ENCODE measurements at places on chromosomes 3 and 15.

DNA sequence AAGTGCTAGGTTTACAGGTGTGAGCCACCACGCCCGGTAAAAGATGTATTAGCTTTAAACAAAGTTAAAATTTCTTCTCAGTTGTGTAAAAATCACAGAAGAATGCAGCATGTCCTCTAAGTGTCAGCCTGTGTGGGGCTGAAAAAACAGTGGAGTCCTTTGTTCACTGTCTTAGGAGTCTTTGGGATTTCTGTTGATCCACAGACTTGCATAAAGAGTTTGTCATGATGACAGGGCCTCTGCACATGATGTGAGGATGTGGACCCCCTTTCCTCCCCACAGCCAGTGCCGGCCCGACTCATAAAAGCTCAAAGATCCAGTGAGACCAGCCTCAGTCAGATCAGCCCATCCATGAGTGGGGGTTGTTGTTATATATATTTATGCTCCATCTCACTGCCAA lies 49.0 kb upstream of the GOLGA8J start:
- no peak for DNase-seq

DNA sequence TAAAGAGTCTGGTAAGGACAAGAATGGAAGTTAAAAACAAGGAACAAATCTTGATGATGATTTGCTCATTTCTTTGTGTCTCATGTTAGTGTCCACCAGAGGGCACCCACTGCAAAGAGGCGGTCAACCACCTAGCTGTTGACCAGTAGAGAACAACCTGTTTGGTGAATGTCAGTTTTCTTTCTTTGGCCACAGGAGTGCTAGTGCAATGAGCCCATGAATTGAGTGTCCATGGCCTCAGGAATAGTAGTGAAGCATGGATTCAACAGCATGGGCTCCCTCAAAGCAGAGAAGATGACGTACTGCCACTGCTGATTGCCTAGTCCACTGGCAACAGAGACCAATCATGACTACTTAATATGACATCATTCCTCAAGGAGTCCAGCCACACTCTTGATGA lies 10.7 kb upstream of the CNTN6 start:
- DNase-seq, result peak; percentile 64

DNA sequence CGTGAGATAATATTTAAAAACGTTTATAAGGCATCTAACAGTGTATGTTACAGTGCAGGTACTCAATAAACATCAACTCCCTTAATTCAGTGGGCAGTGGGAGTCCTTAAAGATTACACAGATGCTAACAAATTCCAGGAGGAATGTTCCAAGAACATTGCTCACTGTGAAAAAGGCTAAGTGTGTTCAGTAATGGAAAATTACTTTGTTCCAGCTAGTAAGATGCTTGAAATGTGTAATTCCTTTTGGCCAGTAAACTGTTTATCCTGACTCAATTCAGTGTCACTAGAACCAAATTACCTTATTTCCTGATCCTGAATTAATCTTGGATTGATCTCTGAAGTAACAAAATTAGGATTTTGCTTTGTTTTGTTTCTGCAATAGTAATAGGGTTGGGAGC lies 54.2 kb upstream of the SEMA6D start:
- DNase-seq, result no peak

- no peak for DNase-seq
These were observed 130.2 kb downstream of the SSR3 start for GRCh38 chr3:156424758-156425157.

GRCh38 chr15:42457445-42458442 lies 33.2 kb downstream of the ZNF106 start:
- DNase-seq, result peak; percentile 90

- no peak for DNase-seq
These were observed 42.2 kb downstream of the TBC1D2B start for GRCh38 chr15:78035321-78035751.

DNA sequence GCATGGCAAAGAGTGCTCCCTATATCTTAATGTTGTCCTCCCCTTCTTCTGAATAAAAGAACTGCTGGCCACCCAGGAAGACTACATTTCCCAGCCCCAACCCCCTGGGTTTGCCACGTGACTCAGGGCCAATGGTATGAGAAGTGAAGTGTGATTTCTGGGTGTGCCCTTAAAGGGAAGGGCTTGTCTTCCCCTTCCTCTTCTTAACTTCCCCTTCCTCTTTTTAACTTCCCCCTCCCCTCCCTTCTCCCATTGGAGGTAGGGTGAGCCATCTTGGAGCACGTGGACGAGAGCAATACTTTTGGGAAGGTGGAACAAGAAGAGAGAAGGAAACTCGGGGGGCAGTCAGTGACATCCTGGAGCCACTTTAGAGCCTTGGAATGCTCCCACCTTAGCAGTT lies 6.8 kb upstream of the KBTBD12 start:
- no peak for DNase-seq

DNA sequence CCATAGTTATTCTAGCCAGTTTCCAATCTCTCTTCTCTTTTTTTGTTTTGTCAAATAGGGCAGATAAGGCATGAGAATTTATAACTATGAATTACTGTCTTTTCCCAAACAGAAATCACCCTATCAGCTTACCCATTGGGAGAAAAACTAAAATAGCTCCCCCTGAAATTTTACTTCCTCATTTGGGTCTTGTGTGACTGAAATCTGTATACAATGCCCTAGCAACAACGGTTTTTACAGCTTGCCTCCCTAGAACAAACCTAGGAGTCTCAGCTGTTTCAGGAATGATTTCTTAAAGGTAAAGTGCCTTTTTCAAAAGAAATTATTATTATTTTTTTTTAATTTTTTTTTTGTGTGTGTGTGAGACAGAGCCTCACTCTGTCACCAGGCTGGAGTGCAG lies 56.8 kb downstream of the CD86 start:
- no peak for DNase-seq

- no peak for DNase-seq
These were observed 247.9 kb downstream of the SATB1 start for GRCh38 chr3:18177271-18177670.

DNA sequence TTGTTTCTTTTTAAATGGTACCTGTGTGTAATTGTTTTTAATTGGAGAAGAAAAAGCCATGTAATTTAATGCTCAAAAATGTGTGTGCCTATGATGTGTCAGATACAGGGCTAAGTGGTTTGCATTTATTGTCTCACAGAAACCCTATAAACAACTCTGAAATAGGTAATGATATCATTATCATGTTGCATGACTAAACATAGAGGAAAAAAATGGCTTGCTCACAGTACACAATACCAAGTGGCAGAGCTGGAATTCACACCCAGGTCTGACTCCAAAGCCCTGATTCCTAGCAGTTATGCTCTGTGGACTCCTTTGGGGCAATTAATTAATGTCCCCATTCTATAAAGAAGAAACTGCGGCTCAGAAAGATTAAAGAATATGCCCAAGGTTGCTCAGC lies 237.4 kb upstream of the TRIM42 start:
- DNase-seq, result no peak

- no peak for DNase-seq
These were observed 132.7 kb upstream of the TPRG1 start for GRCh38 chr3:189038773-189039745.

DNA sequence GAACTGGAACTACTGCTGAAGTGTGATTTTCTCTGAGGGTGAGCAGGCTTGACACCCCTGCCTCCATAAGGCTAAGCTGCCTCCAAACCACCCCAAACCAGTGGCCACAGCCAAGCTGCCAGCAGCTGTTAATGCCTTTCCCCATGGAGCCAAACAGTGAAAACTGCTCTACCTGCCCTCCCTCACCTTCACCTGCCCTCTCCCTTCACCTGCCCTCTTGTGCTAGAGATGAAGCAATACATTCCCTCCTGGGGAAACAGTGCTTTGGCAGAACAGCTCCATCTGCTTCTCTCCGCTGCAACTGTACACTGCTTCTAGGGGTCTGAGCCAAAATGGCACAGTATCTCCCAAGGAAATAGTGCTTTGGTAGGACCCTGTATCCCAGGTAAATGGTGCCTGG lies 374.1 kb downstream of the FHIT start:
- DNase-seq, result peak; percentile 28

GRCh38 chr3:84600703-84601225 lies 358.0 kb upstream of the CADM2 start:
- DNase-seq, result no peak

DNA sequence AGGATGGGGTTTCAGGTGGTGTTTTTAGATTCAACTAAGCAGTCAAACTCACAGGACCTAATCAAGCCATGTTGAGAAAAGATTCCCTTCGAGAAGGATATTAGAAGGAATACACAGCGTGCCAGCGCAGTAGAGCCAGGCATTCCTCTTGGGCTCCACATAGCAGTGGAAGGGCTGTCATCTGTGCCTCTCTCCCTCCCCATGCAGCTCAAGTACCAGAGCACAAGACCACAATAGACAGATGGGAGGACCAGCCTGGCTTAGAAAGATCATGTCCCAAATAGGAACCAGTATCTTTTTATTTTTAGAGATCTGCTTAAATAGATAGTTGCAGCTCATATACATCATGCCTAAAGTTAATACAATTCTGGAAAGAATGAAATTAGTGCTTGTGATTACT lies 37.9 kb downstream of the LMLN start:
- no peak for DNase-seq

DNA sequence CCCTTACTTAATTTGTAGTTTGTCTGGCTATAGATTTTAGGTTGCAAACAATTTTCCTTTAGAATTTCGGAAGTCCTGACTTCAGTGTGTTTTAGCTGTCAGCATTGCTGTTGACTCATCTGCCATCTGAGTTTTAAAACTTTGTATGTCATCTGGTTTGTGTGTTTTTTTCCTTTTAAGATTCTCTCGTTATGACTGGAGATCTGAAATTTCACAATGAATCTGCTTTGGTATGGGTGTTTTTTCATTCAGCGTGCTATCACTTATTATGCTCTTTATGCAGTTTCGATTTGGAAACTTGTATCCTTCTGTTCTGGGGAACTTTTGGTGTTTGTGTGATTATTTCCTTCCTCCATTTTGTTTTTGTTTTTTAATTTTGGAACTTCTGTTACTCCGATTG lies 53.7 kb upstream of the ZNF280D start:
- DNase-seq, result no peak

DNA sequence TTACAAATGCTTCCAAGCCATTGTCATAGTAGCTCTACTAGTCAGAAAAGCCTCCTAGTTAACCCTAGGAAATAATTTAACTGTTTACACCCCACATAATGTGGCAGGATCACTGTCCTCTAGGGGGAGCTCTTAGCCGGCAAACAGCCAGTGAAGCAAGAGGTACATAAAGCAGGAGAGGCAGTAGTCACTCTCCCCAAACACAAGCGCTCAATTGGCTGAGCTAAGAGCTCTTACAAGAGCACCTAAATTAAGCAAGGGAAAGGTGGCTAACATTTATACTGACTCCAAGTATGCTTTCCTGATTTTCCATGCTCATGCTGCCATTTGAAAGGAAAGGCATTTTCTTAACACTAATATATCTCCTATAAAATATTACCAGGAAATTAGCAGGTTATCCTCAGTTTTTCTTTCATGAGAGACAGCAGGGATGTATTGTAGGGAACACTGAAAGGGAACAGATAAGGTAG lies 37.6 kb downstream of the NCEH1 start:
- peak; percentile 78 for DNase-seq

DNA sequence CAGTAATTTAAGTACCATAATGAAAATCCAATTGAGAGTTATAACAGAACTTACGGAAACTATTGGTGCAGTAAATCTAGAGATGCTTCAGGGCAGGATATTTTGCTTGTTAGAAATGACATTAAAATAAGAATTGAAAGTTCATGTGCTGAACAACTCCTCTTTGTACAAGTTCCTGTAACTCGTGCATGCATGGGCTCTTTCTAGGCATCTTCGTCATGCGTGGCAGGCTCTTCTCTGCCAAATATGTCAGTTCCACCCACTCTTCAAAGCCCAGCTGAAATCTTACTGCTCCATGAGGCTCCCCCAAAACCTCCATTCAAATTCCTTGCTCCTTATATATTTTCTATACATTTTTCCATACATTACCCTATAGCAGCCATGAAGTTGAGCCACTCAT lies 48.7 kb downstream of the FBN1 start:
- no peak for DNase-seq

GRCh38 chr15:73754461-73754860 lies 1.3 kb upstream of the INSYN1 start:
- DNase-seq, result no peak

GRCh38 chr3:114079761-114080160 lies 23.2 kb downstream of the QTRT2 start:
- DNase-seq, result no peak

GRCh38 chr3:49244581-49245205 lies 32.3 kb downstream of the C3orf62 start:
- peak; percentile 37 for DNase-seq

GRCh38 chr3:31772272-31772671 lies 208.8 kb downstream of the OSBPL10 start:
- no peak for DNase-seq

GRCh38 chr3:194893121-194893987 lies 207.7 kb downstream of the FAM43A start:
- no peak for DNase-seq
